ENCODE measurements at places on chromosomes 1 and 21.
A peak's percentile ranks its signal among the peaks of the same experiment; 100 is the strongest.

- no peaks in the 10 kb centered on the region for H3K27me3 ChIP-seq
- H3K4me1 ChIP-seq = no peaks in the 10 kb centered on the region
- no peak overlapping the region for H3K4me3 ChIP-seq
- no peaks in the 10 kb centered on the region for H3K36me3 ChIP-seq
- H3K27ac ChIP-seq = no peak overlapping the region
- no peak for DNase-seq
These were observed 70.7 kb downstream of the PGM1 start for GRCh38 chr1:63663873-63664272.

GRCh38 chr1:222068937-222069336 lies 327.0 kb upstream of the DUSP10 start:
- no peak overlapping the region for H3K4me3 ChIP-seq
- DNase-seq = no peak
- no peak overlapping the region for H3K27ac ChIP-seq

- no peaks in the 10 kb centered on the region for H3K4me1 ChIP-seq
- no peaks in the 10 kb centered on the region for H3K36me3 ChIP-seq
- no peak for DNase-seq
- no peaks in the 10 kb centered on the region for H3K27me3 ChIP-seq
- H3K4me3 ChIP-seq = no peak overlapping the region
These were observed 10.3 kb upstream of the CFAP126 start for GRCh38 chr1:161378014-161378413.

DNA sequence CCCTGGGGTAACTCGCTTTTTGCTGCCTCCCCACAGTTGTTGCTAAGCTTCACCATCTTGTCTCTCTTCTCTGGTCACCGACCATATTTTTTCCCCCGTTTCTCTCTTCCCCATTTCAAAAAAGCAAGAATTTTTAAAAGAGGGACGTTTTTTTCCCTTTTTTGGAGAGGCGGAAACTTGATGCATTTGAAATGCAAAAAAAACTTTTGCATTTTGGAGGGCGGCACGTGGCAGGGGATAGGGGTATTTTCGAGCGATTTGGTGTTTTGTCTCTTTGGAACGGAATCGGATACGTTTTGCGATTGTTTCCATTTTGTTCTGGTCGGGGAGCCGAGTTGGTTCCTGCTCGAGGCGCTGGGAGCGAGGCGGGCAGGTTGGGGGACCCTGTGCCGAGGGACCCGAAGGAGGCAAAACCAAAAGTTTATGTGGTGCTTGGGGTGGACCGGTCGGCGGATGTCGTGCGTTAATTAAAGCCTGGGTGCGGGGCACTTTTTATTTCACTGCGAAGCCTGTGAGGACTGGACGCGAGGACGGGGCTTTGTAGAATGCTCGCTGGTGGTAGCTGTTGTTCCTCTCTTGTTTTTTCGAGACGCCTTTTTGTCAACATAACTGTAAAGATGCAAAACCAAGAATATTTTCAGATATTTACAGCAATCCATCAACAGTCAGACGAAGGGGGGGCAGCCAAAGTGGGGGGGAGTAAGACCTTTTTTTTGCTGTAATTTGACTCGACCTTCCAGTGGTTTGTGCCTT lies 884 bp downstream of the H3-3A start:
- peak; percentile 64 for DNase-seq
- no peaks in the 10 kb centered on the region for H3K27me3 ChIP-seq
- peak overlapping the region; percentile 100 for H3K27ac ChIP-seq
- peaks cover 7% of the 10 kb centered on the region for H3K36me3 ChIP-seq

DNA sequence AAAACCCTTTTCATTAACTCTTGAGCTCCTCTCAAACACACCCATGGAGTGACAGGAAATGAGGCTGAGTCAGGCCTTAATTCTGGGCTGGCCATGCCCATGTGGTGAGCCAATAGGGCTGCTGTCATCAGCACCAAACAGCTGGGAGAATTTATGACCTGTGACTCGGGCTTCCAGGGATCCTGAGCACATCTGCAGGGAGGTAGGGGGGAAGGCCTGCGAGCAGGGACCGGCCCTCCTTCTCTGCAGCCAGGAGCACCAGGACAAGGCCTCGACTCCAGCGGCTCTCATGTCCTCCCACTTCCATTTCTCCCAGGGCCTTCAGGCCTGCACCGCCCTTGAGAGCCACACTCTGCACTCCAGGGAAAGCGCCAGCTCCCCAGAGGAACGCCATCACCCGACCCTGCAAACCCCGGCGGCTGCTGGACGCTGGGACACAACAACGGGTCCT lies 14.6 kb downstream of the RIPK4 start:
- no peak overlapping the region for H3K27ac ChIP-seq
- H3K27me3 ChIP-seq = no peaks in the 10 kb centered on the region
- no peak for DNase-seq

GRCh38 chr1:207823531-207823879 lies 71.7 kb downstream of the CD46 start:
- H3K4me1 ChIP-seq = peaks cover 36% of the 10 kb centered on the region
- peaks cover 4% of the 10 kb centered on the region for H3K36me3 ChIP-seq
- no peak for DNase-seq
- peak overlapping the region; percentile 59 for H3K4me3 ChIP-seq

GRCh38 chr1:223720971-223721591 lies 8.7 kb downstream of the CAPN2 start:
- H3K36me3 ChIP-seq = peaks cover 3% of the 10 kb centered on the region
- no peak overlapping the region for H3K4me3 ChIP-seq
- no peaks in the 10 kb centered on the region for H3K27me3 ChIP-seq
